ENCODE measurements at places on chromosomes 11 and 22. TPM values are rescaled to one million over a fixed set of nuclear protein-coding genes. Genes with fewer than 3 reads are reported as not detected.

The IGSF22 gene
- 1.1 TPM for total RNA-seq

The DNAJB7 gene
- total RNA-seq, result not detected

The DERL3 gene
- 2.1 TPM for total RNA-seq

The MIOX gene
- total RNA-seq, result not detected

DNA sequence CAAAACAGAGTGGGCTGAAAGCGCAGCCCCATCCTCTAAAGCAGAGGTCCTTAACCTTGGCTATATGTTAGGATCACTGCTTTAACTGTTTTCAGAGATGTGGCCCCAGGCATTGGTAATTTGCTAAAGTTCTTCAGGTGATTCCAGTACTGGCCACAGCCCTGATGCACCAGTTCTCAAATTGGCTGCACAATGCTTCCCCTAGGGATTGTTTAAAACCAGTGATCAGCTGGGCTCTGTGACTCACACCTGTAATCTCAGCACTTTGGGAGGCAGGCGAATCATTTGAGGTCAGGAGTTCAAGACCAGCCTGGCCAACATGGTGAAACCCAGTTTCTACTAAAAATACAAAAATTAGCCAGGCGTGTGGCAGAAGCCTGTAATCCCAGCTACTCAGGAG is 8.4 kb upstream of the IRAG1 start:
- no peaks in the 10 kb centered on the region for H3K4me1 ChIP-seq
- H3K4me3 ChIP-seq, result no peak overlapping the region
- no peak overlapping the region for H3K27ac ChIP-seq
- no peak for DNase-seq
- H3K27me3 ChIP-seq, result no peaks in the 10 kb centered on the region

- DNase-seq, result no peak
- H3K27me3 ChIP-seq, result no peaks in the 10 kb centered on the region
- no peaks in the 10 kb centered on the region for H3K36me3 ChIP-seq
- H3K4me1 ChIP-seq, result peaks cover 8% of the 10 kb centered on the region
Observed at GRCh38 chr11:94145916-94146315, 17.3 kb downstream of the PANX1 start.

GRCh38 chr11:97544431-97544830 is 1154.6 kb downstream of the JRKL start:
- no peaks in the 10 kb centered on the region for H3K36me3 ChIP-seq
- H3K27me3 ChIP-seq, result no peaks in the 10 kb centered on the region
- DNase-seq, result no peak
- no peaks in the 10 kb centered on the region for H3K4me1 ChIP-seq

- peak overlapping the region; percentile 40 for H3K27ac ChIP-seq
- no peaks in the 10 kb centered on the region for H3K36me3 ChIP-seq
- no peaks in the 10 kb centered on the region for H3K4me1 ChIP-seq
- H3K27me3 ChIP-seq, result peaks cover 18% of the 10 kb centered on the region
- H3K4me3 ChIP-seq, result no peak overlapping the region
- DNase-seq, result no peak
Observed at GRCh38 chr11:2409126-2409525, 8.6 kb downstream of the TSSC4 start.
